ENCODE measurements at places on chromosomes 6 and 20.

DNA sequence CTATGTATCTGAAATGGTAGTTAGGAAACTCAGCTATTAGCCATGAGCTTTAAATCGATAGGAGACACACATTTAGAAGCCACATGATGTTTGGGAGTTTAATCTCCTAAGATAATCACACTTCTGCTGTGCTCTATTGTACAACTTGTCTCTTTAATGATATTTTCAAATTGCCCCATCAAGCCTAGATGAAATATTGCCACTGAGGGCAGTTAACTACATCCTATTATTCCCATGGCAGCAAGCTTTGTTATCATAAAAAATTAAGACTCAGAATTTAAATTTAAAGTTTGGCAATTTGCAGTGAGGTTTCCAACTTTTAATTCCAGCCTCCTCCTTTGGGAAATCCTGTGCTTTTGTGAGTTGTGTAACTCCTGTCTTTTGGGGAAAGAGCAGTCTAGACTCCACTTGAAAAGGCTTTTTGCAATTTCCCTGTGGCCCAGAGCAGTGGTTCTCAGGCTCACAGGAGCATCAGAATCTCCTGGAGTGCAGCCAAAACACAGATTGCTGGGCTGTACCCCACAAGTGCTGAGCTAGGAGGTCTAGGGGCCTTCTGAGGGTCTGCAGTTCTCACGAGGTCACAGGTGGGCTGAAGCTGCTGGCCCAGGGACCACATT, 792.4 kb downstream of the QKI start:
- DNase-seq = no peak

GRCh38 chr6:54076159-54076789, 35.0 kb upstream of the MLIP start:
- no peak for DNase-seq

DNA sequence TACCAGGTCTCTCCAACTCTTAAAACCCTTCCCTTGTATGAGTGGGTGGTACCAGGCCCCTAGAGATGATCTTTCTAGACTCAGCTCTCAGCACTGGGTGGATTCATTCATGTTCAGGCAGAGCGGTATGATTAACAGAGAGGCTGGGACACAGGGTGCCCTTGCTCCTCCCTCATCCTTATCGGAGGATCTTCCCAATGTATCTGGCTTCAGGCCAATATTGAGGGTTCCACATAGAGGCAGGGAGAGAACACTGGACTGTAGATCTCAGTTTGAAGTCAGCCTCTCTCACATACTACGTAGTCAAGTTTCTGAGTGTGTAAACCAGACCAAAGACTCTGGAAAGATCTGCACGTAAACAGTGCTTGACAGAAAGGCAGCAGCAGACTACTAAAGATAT, 366.2 kb downstream of the DHX35 start:
- no peak for DNase-seq

GRCh38 chr6:61622601-61623000, 663.4 kb downstream of the KHDRBS2 start:
- no peak for DNase-seq

DNA sequence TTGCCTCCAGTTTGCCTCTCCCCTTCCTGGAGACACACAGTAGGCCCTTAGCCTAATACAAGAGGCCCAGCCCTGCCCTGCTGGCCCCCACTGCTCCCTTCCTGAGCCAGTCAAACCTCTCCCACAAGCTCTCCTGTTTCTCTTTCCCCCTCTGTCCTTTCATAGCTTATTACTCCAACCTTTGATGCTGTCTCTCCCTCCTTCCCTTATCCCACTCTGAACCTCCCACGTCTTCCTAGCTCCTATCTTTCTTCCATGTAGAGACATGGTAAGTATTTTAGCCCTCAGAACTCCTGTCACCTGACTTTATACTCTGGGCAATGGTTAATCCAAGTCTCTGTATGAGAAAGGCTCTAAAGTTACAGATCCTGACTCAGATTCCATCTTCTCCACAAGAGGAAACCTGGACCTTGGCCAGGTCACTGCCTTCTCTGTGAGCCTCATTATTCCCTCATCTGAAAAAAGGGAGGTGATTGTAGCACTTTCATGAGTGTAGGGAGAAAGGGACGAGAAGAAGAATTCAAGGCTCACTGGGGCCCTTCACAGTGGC, 6.7 kb downstream of the TGIF2 start:
- no peak for DNase-seq

- DNase-seq = no peak
Measured at GRCh38 chr6:51929934-51930574, 157.4 kb downstream of the PKHD1 start.

GRCh38 chr20:50359607-50360217, 150.5 kb upstream of the PTPN1 start:
- DNase-seq = no peak

DNA sequence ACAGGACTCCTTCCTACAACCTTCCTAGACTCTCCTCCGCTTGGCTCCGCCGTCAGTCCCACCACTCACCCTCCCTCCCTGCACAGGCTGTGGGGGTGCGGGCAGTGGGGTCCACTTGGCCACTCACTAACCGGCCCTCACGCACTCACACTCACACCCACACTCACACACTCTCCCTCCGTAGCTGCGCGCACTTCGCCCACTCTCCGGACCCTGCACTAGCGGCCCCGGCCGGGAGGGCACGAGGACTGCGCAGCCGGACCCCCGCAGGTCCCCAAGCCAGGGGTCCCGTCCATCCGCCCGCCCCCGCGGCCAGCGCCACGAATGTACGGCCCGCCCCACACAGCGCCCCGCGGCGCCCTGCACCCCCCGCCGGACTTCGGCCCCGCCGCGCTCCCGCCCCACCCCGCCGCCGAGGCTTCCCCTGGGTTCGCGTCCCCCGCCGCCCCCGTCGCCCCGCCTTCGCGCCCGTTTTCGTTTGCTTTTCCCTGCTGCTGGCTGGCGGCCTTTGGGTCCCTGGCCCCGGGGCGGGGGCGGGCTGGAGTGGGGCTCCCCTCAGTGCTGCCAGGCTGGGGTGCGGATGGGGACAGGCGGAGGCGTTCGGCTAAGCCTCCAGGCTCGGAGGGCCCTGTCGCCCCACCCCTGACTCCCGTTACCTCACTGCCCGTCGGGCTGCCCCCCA, 23.0 kb upstream of the SLC22A7 start:
- DNase-seq = no peak

GRCh38 chr6:87944541-87944954, 103.1 kb upstream of the SPACA1 start:
- DNase-seq = peak; percentile 25

GRCh38 chr20:19967445-19967844, 49.7 kb upstream of the NAA20 start:
- DNase-seq = no peak

DNA sequence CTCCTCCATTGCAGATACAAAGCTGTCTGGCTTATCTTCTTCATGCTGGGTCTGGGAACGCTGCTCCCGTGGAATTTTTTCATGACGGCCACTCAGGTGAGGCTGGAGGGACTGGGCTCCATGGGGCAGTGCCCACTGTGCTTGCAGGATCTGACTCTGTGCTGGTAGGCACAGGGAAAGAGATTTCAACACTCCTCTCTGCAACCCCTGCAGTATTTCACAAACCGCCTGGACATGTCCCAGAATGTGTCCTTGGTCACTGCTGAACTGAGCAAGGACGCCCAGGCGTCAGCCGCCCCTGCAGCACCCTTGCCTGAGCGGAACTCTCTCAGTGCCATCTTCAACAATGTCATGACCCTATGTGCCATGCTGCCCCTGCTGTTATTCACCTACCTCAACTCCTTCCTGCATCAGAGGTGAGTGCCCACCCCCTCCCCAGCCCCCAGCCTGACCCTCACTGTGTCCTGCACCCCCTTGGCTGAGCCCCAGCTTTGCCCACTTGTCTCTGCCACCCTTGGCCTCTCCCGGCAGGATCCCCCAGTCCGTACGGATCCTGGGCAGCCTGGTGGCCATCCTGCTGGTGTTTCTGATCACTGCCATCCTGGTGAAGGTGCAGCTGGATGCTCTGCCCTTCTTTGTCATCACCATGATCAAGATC, 6.1 kb downstream of the SLC29A1 start:
- DNase-seq = no peak

DNA sequence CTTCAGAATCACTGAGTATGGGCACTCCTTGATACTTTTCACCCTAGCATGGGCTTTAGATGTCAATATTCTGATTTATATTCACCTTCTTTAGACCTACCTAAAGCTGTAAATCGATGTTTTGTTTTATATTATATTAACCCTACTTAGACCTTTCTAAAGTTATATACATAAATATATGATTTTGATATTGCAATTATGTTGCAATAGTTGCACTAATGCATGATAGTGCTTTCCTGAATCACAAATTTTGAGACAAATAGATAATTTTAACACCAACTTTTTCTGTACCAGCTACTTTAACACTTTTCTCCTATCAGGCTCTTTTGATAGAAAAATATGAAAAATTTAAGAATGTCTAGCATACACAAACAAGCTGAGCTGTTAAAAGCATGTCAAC, 34.0 kb upstream of the JAG1 start:
- no peak for DNase-seq

GRCh38 chr20:63703471-63703975, 4.3 kb downstream of the ARFRP1 start:
- no peak for DNase-seq

GRCh38 chr6:151689499-151690201, 117.8 kb upstream of the ESR1 start:
- DNase-seq = no peak

DNA sequence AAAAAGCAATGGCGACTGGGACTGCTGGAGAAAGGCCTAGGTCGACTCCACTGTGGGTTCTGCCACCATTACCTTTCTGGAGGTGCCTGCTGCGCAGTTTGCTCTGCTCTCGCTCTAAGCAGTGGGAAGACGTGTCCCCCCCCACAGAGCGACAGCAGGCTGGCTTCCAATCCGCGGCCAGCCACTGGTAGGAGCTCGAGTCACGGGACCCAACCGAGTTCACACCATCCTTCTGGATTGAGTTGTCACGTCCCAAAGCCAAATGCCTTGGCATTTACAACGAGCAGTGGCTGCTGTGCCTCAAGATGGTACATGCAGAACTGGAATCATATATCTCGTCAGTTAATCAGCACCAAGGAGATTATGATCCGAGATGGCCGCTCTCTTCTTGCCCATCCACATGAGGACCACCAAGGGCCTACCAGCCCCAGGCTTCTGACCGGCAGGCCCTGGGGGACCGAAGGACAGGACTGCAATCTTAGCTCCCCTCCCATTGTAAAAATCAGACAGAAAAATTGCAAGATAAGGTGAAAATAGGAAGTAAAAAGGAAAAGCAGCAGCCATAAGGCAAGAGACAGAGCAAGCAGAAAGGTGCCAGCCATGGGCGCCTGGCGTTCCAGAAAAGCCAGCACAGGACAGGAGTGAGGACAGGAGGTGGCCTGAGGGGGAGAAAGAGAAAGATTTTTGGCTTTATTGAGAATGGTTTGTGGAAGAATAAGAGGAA, 74.4 kb downstream of the TRAM2 start:
- no peak for DNase-seq

DNA sequence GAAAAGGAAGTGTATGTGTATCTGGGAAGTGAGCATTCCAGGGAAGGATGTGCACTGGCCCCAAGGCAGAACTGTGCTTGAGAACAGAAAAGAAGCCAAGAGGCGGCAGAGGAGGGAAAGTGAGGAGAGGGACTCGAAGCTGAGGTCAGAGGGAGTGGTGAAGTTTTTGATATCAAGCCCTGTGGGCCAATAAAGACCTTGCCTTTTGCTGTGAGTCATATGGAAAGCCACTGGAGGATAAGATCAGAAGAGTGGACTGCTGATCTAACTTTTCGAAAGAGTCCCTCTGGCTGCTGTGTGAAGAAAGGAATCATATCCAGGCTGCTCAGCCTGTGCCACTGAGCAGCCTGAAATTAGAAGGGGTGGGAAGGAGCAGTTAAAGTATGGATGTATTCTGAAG, 99.4 kb downstream of the EYA4 start:
- DNase-seq = no peak

GRCh38 chr6:10268111-10268510, 146.8 kb downstream of the TFAP2A start:
- DNase-seq = no peak

GRCh38 chr6:169996378-169997051, 245.1 kb downstream of the ERMARD start:
- no peak for DNase-seq

GRCh38 chr6:152189736-152190135, 382.3 kb downstream of the ESR1 start:
- no peak for DNase-seq

DNA sequence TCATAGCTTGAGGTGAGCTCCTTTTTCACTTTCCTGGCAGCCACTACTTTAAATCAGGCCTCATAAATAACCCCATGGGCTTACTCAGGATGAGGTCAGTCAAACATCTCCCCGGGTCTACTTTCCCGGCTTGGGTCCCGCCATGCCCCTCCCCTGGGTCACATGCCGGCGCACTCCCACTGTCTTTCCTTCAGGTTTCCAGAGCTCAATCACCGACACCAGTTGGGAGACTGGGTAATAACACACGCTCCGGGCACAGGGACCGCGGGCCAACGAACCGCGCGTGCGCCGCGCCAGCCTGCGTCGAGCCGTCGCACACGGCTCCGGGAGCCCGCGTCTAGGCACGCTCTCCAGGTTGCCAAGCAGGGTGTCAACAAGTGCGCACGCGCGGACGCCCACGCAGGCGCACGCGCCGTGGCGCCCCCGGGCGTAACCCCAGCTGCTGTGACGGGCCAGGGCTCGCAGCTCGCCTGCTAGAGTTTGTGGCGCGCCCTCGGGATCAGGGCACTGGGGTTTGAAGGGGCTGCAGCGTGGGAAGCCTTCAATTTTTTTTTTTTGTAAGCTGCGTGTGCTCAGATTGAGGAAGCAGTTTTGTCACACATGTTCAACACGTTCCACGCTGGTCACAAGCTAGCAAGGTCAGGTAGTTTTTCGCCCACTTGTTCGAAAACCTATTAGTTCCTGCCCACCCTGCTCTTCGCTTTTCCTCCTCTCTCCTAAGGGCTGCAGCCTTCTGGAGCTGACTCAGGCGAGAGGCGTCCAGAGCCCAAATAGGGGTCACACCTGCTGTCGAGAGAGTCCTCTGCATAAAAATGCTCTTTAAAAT, 31.8 kb downstream of the TFAP2B start:
- DNase-seq = peak; percentile 43
